ENCODE measurements at places on chromosomes 5 and 9.

DNA sequence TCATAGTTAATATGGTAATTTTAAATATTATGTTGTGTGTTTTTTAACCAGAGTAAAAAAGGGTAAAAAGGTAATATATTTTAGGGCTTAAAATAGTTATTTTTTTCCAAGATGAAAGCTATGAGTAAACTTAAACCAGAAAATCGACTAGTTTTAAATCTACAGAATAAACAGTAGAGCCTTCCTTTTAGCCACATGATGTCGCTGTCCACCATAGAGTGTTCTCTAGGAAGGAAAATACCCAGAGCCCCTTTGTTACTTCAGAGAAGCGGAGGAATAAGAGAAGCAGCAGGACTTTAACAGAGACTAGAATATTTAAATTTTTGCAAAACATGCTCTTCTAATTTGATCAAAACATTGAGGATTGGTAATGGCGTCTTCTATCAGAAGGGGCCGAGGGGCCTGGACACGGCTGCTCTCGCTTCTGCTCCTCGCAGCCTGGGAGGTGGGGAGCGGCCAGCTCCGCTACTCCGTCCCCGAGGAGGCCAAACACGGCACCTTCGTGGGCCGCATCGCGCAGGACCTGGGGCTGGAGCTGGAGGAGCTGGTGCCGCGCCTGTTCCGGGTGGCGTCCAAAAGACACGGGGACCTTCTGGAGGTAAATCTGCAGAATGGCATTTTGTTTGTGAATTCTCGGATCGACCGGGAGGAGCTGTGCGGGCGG, at the start of gene PCDHA2:
Gene PCDHA2, plus strand, starts transcription at position 258 of the 664 bp plus-strand sequence.
- no peak for DNase-seq

DNA sequence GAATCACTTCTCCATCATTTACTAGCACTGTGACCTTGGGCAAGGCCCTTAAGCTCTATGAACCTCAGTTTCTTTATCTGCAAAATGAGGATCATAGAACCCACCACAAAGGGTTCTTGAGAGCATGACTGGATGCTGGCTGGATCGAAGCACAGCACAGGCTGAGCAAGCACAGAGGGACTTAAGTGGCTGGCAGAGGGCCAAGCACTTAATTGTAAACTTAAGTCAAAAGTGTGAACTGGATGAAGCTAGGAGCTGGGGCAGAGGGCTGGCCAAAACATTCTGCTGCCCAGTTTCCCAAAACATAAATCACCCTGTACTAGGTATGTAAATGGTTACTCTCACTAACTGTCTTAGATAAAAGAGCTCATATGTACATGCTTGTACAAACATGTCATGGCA, 112.3 kb upstream of the WWC1 start:
- no peak for DNase-seq

DNA sequence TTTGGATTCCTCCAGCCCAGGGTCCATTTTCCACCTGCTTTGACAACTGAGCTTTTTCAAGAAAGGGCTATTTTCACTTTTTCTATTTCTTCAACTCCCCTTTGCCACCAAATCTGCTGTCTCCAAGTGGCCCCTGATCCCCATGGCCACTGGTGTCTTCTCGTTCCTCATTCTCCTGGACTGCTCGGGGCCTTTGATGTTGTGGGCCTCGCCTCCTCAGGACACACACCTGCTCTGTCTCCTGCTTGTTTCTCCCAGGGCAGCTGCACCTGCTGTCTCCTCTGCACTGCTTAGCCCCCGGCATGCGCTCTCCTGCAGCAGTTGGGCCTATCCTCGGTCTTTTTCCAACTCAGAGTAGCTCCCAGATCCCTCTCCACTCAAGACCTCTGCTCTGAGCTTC, 16.3 kb upstream of the NANS start:
- no peak for DNase-seq

DNA sequence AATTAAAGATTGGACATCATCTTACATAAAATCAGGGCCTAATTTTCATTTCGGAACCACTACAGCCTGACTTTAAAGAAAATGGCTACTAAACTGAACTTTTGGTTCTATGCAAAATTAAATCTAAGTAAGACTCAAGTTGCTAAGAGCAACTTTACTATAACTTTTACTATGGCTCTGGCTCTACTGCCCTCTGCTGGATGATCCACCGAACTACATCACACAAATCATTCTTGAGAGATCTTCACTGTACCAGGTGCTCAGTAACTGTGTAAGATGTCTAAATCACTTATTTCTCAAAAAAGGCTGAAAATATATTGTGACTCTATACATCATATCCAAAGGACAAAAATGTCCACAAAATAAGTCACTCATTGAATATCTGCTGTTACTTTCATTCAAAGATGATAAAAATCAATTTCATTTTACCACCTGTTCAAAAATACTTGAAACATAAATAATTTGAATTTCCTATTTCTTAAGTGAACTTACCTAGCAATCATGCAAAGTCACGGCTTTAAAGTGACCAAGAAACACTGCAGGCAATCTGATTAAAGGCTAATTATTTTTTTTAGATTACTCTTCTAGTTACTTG, 13.5 kb downstream of the MOCS2 start:
- DNase-seq, result peak; percentile 67

- DNase-seq, result no peak
These were observed 681.4 kb downstream of the NR2F1-AS1 start for GRCh38 chr5:92899611-92900010.

- no peak for DNase-seq
These were observed 49.7 kb downstream of the POC5 start for GRCh38 chr5:75667586-75667985.

DNA sequence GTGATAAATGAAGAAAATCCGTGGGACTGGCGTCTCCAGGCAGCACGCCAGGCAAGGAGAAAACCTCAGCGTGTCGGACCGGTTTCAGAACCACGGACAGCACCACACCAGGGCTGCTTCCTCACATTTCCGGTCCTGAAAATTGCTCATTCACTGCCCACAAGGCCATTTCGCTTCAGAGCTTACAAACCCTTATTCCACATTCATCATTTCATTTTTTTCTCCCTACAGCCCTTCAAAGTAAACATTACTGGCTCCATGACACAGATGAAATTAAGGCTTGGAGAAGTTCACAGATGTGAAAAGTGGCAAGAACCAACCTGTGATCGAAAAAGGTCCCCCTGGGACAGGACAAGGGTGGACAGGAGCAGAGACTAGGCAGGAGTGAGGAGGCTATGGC, 1.5 kb upstream of the GPRIN1 start:
- DNase-seq, result peak; percentile 71

All from inflammatory macrophage (primary cell).